ENCODE measurements at places on chromosomes 4 and X.

DNA sequence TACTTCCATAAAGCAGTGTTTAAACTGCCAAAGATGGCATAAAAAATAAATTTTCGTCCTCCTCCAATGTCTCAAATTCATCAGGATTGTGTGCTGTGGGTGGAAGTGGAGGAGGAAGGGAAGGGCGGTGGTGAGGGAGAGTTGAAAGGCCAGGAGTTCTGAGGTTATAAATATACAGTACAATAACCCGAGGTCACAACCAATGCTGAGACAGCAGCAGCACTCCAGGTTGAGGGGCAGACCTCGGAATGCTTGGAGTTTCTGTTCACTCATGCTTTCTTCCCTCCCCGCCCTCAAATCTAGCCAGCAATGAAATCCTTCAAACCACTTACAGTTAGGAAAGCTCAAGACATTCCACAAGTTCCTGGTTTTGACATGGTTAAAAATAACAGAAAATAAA is 134.0 kb upstream of the SMAD1 start:
- peak; percentile 13 for DNase-seq

- DNase-seq = no peak
These were observed 80.2 kb upstream of the CBLL2 start for GRCh38 chrX:22192419-22193060.

DNA sequence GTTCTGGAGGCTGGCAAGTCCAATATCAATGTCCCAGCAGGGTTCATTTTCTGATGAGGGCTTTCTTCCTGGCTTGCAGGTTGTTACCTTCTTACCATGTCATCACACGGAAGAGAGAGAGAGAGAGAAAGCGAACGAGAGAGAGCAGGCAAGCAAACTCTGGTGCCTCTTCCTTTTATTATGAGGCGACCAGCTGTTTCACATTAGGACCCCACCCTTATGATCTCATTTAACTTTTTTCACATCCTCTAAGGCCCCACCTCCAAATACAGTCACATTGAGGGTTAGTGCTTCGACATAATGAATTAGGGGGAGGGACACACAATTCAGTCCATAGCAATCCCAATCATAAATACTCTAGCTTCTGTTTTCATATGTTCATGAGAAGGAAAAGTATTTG is 10.6 kb upstream of the GPR174 start:
- no peak for DNase-seq

GRCh38 chr4:8209181-8209874 is 10.2 kb downstream of the SH3TC1 start:
- DNase-seq = no peak

DNA sequence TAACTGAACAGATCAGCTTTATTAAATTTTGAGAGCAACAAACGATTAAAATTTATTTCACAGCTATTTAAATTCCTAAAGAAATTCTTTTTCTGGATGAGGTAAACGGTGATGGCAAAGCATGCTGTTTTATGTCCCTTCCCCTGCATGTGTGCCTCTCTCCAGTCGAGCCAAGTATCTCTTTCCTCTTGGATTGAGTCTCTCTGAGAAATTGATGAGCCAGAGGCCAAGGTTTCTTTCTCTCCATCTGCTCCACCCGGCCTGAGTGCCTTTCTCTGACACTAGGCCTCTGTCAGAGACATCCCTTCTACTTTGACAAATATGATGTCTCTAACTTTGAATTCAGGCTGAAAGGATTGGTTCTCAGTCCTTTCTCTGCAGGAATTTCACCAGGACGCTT is 42.6 kb upstream of the PARM1 start:
- no peak for DNase-seq

DNA sequence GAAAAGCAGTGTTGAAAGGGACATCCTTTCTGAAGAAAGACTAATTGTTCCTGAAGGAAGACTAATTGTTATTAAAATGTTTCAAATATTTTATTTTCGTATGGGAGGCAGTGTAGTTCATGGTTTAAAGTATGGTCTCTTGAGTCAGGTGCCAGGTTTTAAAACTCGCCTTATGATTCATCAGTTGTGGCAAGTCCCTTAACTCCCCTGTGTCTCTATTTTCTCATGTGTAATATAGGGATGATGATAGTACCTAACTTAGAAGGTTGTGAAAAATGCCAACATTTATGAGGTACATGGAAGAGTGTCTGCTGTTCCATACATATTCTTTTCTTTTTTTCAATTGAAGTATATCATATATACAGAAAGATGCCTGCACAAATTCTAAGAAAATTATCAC is 414.2 kb upstream of the DIPK2B start:
- DNase-seq = no peak

DNA sequence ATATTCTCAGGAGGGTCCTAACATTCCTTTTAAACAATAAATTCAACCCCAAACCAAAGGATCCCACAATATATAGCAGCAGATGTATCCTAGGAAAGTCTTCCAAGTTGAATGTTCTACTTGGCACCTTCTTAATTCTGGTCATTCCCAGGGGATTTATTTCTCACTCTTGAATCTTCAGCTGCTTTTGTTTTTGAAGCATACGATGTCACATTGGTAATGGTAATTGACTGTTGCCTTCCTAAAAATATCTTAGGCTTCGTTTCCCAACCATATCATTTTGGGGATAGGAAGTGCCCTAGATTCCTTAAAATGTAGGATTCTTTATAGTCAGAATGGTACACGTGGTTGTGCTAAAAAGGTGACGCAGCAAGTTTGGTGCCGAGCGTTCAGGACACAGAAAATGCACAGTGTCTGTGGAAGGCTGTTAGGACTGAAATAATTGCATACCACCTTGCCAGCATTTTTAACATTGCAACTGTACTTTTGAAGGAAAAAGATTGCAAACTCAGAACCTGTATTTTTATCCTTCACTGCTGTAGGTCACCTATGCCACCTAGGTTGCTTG is 8.1 kb downstream of the SNX25 start:
- no peak for DNase-seq

- no peak for DNase-seq
These were observed 360.9 kb upstream of the ATOH1 start for GRCh38 chr4:93467484-93468155.

DNA sequence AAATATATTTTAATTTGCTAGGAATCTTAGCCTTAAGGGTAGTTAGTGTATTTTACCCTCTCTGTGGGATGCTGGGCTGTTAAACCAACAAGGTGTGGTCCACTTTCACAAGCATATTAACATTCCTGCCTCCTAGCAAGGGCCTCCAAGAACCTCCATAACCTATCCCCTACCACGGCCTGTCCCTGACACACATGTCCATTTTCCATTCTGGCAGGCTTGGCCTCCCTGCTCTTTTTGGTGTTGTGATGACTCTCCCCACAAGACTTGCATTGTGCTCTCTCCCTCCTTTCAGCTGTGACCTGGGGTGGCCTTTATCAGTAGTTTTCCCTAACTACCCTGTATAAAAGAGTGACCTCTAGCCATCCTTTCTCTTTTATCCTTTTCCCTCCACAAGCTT is 120.2 kb downstream of the KLHL8 start:
- DNase-seq = no peak

GRCh38 chrX:108439961-108440696 is 491 bp downstream of the COL4A5 start:
- DNase-seq = no peak

- DNase-seq = no peak
These were observed 32.6 kb upstream of the TBC1D14 start for GRCh38 chr4:6877067-6877466.

GRCh38 chr4:47031011-47031678 is at the start of gene GABRB1:
Gene GABRB1 (plus strand): TSS chr4:47031567.
- DNase-seq = no peak

DNA sequence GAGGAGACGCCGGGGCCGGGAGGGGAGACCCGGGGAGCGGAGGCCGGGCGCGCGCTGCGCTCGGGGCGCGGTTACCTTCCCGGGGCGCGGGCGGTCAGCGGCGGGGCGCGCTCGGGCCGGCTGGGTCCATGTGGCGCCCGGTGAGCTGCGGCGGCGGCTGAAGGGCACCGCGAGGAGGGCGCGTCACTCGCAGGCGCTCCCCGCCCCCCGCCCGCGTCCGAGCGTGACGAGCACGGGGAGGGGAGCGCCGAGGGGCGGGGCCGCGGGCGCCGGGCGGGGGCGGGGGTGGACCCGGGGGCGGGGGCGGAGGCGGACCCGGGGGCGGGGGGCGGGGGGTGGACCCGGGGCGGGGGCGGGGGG is at the start of gene CPLX1:
Gene CPLX1 (minus strand): TSS at position 159 of the 360 bp plus-strand sequence. CDS start 1,607 bp downstream, outside the sequence.
- DNase-seq = no peak

GRCh38 chr4:111712093-111712677 is 433.1 kb upstream of the FAM241A start:
- no peak for DNase-seq

DNA sequence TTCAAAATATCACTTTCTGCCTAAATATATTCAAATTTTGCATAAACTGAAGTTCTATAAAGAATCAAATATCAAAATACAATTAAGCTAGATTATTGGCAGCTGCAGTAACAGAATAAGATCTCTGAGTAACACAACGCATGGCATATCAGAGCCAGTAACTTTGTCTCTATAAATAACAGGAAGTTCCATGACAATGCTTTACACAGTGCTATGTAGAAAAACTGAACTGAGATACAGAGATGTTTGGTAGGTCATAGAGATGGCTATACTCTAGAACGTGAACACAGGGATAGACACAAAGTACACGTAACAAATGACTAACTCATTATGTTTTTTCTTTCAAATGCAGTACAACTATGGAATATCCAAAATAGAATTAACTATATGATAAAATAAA is 18.2 kb downstream of the UBE2D3 start:
- no peak for DNase-seq

DNA sequence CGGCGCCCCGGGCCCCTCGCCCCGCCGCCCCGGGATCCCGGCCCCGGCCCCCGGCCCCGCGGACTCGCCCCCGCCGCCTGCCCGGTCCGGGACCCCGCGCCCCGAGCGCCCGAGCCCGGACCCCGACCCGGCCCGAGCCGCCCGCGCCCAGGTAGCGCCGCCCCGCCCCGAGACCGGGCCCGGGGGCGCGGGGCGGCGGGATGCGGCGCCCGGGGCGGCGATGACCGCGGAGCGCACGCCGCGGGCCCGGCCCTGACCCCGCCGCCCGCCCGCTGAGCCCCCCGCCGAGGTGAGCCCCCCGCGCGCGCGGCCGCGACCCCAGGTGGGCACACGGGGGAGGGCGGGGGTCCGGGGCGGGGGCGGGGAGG is 224 bp downstream of the FGFRL1 start:
- DNase-seq = no peak

- DNase-seq = no peak
These were observed 46.5 kb downstream of the HADH start for GRCh38 chr4:108036213-108036612.

DNA sequence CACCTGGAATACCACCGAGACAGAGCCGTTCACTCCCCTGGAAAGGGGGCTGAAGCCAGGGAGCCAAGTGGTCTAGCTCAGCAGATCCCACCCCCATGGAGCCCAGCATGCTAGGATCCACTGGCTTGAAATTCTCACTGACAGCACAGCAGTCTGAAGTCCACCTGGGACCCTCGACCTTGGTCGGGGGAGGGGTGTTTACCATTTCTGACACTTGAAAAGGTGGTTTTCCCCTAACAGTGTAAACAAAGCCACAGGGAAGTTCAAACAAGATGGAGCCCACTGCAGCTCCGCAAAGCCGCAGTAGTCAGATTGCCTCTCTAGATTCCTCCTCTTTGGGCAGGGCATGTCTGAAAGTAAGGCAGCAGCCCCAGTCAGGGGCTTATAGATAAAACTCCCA is 243.2 kb downstream of the RASL11B start:
- no peak for DNase-seq
